ENCODE measurements at places on chromosomes 2 and 18. TPM values are rescaled to one million over a fixed set of nuclear protein-coding genes. Genes with fewer than 3 reads are reported as not detected.

GRCh38 chr2:69836316-69836715, 6.9 kb downstream of the GMCL1 start:
- H3K36me3 ChIP-seq = peaks cover 2% of the 10 kb centered on the region
- H3K27me3 ChIP-seq = no peaks in the 10 kb centered on the region

GRCh38 chr2:226660526-226660925, 139.1 kb downstream of the IRS1 start:
- no peak overlapping the region for H3K27ac ChIP-seq
- no peak overlapping the region for H3K4me3 ChIP-seq
- H3K36me3 ChIP-seq = no peaks in the 10 kb centered on the region
- DNase-seq = no peak

DNA sequence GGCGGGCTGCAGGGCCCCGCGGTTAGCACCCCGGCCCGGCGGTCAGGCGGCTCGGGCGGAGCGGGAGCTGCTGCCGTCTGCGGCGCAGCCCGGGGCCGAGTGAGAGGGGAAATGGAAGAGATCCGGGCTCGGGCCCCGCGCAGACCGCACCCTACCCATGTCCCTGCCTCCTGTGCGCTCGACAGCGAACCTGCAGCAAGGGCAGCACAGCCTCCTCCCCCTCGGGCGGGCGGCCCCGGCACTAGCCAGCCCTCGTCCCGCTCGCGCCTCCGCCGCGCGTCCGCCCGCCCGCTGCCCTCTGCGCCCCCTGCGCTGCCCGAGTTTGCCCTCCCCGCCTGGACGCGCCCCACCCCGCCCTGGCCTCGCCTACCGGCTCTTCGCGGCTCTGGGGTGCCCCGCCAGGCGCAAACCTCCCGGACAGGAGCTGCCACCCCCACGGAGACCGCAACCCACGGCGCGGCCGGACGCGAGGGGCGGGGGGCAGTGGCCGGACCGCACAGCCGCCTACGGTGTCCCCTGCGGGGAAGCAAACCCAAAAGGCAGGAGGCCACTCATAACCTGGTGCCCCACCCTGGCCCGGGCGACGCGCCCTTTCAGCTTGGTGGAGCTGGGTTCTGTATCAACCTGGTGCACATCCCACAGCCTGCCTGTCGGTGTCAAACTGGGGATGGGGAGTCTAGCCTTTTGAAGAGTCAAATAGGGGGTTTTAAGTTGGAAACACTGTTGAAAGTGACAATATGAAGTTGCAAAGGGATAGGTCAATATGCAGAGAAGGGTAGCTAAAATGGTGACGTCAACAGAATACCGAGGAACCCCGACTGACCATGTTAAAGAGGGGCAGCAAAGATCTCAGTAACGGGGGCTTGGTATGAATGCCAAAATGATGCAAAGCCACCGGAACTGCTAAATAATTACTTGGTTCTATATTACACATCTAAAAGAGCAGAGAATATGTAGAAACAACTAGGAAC, at the start of gene IHH:
Gene IHH (minus strand): TSS at position 101 of the 971 bp plus-strand sequence. CDS start 454 bp downstream, outside the sequence.
- H3K4me3 ChIP-seq = no peak within 1 kb of the TSS
- H3K36me3 ChIP-seq = no peaks in the 10 kb centered on the region
- peaks cover 51% of the 10 kb centered on the region for H3K27me3 ChIP-seq
- no peak within 1 kb of the TSS for H3K27ac ChIP-seq
- peak; percentile 18 for DNase-seq

Gene COL6A3
- total RNA-seq = 59.5 TPM

DNA sequence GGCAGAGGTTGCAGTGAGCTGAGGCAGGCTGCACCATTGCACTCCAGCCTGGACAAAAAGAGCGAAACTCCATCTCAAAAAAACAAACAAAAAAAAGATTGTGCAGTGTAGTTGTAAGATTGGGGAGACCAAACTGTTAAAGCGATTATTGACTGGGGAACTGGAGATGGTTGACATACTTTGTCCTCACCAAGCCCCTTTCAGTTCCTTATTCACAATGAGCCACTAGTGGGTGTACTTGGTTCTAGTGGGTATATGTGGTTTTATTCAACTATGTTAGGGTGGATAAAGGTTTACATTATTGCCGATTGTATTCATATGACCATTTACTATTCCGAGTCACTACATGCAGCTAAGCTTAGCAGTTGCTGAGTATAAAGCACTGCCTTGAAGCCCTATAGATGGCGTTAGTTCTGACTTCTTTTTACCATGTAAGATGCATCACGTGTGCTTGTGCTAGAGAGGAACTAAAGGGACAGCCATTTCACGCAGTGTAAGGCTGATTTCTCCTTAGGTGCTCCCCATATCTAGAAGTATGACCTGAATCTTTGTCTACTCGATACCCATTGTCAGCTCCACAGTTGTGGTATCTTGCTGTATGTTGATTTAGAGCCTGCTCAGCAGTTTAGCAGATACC, 12.1 kb downstream of the EIF4E2 start:
- no peak for DNase-seq
- H3K4me3 ChIP-seq = no peak overlapping the region

GRCh38 chr2:147068071-147068470, 776.8 kb upstream of the ACVR2A start:
- no peak overlapping the region for H3K27ac ChIP-seq
- H3K4me1 ChIP-seq = no peaks in the 10 kb centered on the region
- no peak for DNase-seq
- no peaks in the 10 kb centered on the region for H3K27me3 ChIP-seq

Gene SKOR2
- total RNA-seq = not detected

Gene ERBB4
- 152 TPM for total RNA-seq

Gene TEKT4
- 0.16 TPM for total RNA-seq

- no peaks in the 10 kb centered on the region for H3K36me3 ChIP-seq
- H3K4me1 ChIP-seq = no peaks in the 10 kb centered on the region
- no peaks in the 10 kb centered on the region for H3K27me3 ChIP-seq
- no peak overlapping the region for H3K4me3 ChIP-seq
- H3K27ac ChIP-seq = no peak overlapping the region
Observed at GRCh38 chr2:52128081-52128480, 1096.1 kb upstream of the NRXN1 start.

Gene ANTXR1
- 42.6 TPM for total RNA-seq

Gene CXCR1
- 0.09 TPM for total RNA-seq

- H3K27me3 ChIP-seq = no peaks in the 10 kb centered on the region
- H3K4me1 ChIP-seq = no peaks in the 10 kb centered on the region
- peak overlapping the region; percentile 96 for H3K4me3 ChIP-seq
- H3K36me3 ChIP-seq = no peaks in the 10 kb centered on the region
- peak overlapping the region; percentile 92 for H3K27ac ChIP-seq
- DNase-seq = no peak
Observed at GRCh38 chr2:190318931-190319554, 583 bp downstream of the HIBCH start.

DNA sequence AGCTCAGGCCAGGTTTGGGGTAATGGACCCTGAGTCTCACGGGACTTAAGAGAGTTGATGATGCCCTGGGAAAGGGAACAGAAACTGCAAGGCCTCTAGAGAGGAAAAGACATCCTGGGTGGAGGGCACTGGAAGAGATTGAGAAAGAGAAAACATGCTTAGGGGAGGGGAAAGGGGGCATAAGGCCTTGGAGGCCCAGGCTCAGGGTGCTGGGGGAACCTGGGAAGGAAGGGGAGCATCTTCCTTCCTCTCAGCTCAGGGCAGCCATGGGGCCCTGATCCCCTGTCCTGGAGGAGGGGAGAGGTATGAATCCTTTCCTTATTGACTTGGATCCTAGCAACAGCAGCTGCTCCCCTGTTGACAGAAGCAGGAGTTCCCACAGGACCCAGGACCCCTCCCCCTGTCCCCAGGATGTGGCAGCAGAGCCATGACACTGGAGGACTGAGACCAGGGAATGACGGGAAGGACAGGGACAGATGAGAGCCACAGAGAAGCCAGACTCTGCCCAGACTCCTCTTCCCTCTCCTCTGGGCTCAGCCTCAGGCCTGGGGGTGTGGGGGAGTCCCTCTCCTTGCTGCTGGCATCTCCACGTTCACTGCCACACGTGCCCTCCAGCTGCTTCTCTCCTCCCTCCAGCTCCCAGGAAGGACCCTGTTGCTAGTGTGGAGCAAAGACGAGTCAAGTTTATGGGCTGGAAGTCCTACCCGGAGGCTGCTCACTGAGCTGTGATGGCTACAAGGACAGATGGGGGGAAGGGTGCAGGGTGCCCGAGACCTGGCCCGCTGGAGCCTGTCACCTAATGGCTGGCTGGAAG, 815 bp downstream of the GPBAR1 start:
- H3K27ac ChIP-seq = no peak overlapping the region
- no peaks in the 10 kb centered on the region for H3K4me1 ChIP-seq
- H3K4me3 ChIP-seq = no peak overlapping the region
- no peaks in the 10 kb centered on the region for H3K27me3 ChIP-seq
- DNase-seq = peak; percentile 64

Gene PAX8
- total RNA-seq = 607 TPM

- no peak overlapping the region for H3K4me3 ChIP-seq
- no peak overlapping the region for H3K27ac ChIP-seq
- H3K36me3 ChIP-seq = no peaks in the 10 kb centered on the region
Observed at GRCh38 chr2:176399074-176399598, 129.9 kb downstream of the MTX2 start.

Gene CHRND
- total RNA-seq = not detected

Gene ZNF519
- total RNA-seq = 6.6 TPM

DNA sequence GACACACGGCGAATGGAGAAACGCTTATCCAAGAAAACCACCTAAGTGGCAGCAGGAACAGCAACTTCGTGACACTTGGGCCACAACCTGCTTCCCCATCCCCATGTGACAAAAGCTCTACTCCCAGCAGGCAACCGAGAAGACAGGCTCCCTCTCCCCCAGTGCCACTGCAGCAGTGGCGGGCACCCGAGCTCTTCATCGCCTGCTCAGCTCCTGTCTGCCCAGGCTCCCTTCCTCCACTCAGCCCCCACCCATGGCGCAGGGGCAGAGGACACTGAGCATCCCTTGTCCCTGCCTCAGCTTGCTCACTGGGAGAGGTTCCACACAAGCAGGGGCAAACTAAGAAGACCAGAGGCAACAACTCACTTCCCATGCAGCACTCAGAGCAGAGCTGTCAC, 22.9 kb downstream of the SLC66A2 start:
- no peak overlapping the region for H3K27ac ChIP-seq
- no peak overlapping the region for H3K4me3 ChIP-seq
- peaks cover 11% of the 10 kb centered on the region for H3K4me1 ChIP-seq
- H3K27me3 ChIP-seq = no peaks in the 10 kb centered on the region
- peaks cover 3% of the 10 kb centered on the region for H3K36me3 ChIP-seq
- peak; percentile 2 for DNase-seq

GRCh38 chr2:155062922-155063258, 364.4 kb downstream of the KCNJ3 start:
- H3K27ac ChIP-seq = no peak overlapping the region
- no peaks in the 10 kb centered on the region for H3K36me3 ChIP-seq
- no peak overlapping the region for H3K4me3 ChIP-seq
- no peaks in the 10 kb centered on the region for H3K27me3 ChIP-seq
- H3K4me1 ChIP-seq = no peaks in the 10 kb centered on the region

DNA sequence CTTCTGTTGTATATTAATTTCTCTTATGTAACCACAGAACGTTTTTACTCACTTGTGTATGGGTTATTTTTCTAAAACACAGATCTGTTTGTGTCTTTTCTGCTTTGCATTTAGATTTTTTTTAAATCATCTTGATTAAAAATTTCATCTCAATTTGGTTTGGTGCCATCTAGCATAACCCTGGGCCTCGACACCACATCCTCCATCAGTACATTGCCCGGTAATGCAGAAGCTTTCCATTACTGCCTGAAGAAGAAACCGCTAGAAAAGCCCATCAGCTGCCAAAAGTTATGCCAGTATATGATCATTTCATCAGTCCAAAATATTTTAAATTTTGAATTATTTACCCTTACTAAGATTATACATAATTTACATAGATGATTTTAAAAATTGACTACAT, 26.2 kb downstream of the MAPRE2 start:
- H3K27me3 ChIP-seq = no peaks in the 10 kb centered on the region
- no peaks in the 10 kb centered on the region for H3K36me3 ChIP-seq
- no peak for DNase-seq
- no peak overlapping the region for H3K4me3 ChIP-seq

Gene SERPINB12
- not detected for total RNA-seq

- DNase-seq = no peak
- peak overlapping the region; percentile 49 for H3K27ac ChIP-seq
- no peak overlapping the region for H3K4me3 ChIP-seq
- H3K4me1 ChIP-seq = peaks cover 4% of the 10 kb centered on the region
- H3K36me3 ChIP-seq = no peaks in the 10 kb centered on the region
Observed at GRCh38 chr2:108623616-108624015, 89.3 kb downstream of the LIMS1 start.

Gene LIPT1
- 10.3 TPM for total RNA-seq

GRCh38 chr18:76979111-76979751, 153.4 kb downstream of the MBP start:
- H3K4me3 ChIP-seq = no peak overlapping the region
- no peaks in the 10 kb centered on the region for H3K27me3 ChIP-seq
- no peak overlapping the region for H3K27ac ChIP-seq
- H3K4me1 ChIP-seq = peaks cover 4% of the 10 kb centered on the region
- no peaks in the 10 kb centered on the region for H3K36me3 ChIP-seq

Gene PUS10
- total RNA-seq = 5.7 TPM

GRCh38 chr2:102698369-102699111, 63.3 kb upstream of the TMEM182 start:
- H3K36me3 ChIP-seq = no peaks in the 10 kb centered on the region
- H3K4me1 ChIP-seq = no peaks in the 10 kb centered on the region
- DNase-seq = no peak
- no peaks in the 10 kb centered on the region for H3K27me3 ChIP-seq
- no peak overlapping the region for H3K27ac ChIP-seq

GRCh38 chr2:240789051-240789453, 31.0 kb downstream of the KIF1A start:
- no peak overlapping the region for H3K27ac ChIP-seq
- H3K36me3 ChIP-seq = no peaks in the 10 kb centered on the region
- H3K27me3 ChIP-seq = no peaks in the 10 kb centered on the region
- peaks cover 3% of the 10 kb centered on the region for H3K4me1 ChIP-seq
- DNase-seq = no peak

DNA sequence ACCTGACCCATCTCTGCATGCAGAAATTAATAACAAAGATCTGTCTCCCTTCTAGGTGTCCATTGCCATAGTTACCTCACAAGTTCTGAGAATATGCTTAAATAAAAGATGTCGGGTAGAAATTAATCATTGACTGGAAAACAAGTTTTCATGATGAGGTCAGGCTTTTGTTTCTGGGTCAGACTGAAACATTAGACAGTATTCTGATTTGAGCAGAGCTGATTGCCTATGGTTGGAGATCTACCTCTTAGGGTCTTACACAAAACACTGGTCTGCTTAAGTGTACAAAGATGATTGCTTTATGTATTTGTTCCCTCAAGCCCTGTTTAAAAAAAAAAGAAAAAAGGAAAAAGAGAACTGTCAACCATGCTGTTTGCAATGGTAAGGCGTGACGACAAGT, 956.4 kb downstream of the CPS1 start:
- DNase-seq = peak; percentile 30
- H3K4me1 ChIP-seq = no peaks in the 10 kb centered on the region
- no peak overlapping the region for H3K4me3 ChIP-seq

- no peaks in the 10 kb centered on the region for H3K4me1 ChIP-seq
- DNase-seq = no peak
- H3K4me3 ChIP-seq = no peak overlapping the region
- H3K27me3 ChIP-seq = no peaks in the 10 kb centered on the region
- H3K27ac ChIP-seq = no peak overlapping the region
- no peaks in the 10 kb centered on the region for H3K36me3 ChIP-seq
Observed at GRCh38 chr18:13397504-13398163, 179.1 kb downstream of the LDLRAD4 start.

All from kidney (tissue), 22 donors.